SK-N-SH (cell line): ENCODE measurements at places on chromosomes 11 and 22. TPM values are rescaled to one million over a fixed set of nuclear protein-coding genes. Genes with fewer than 3 reads are reported as not detected.

DNA sequence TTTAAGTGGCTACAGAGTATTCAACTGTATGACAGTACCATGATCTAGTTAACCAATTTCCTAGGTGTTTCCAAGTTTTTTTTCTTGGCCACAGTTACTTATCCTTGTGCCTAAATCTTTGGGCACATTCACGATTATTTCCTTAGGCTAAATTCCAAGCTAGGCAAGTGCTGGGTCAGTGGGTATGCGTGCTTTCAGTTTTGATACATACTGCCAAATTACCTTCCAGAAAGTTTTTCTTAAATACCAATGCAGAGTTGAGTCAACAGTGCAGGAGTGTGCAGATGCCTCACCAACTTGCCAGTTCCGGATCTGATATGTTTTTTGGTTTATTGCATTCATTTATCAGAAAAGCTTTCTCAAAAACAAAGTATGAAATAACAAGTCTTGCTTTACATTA lies 67.9 kb upstream of the OR4B1 start:
- DNase-seq: no peak

DNA sequence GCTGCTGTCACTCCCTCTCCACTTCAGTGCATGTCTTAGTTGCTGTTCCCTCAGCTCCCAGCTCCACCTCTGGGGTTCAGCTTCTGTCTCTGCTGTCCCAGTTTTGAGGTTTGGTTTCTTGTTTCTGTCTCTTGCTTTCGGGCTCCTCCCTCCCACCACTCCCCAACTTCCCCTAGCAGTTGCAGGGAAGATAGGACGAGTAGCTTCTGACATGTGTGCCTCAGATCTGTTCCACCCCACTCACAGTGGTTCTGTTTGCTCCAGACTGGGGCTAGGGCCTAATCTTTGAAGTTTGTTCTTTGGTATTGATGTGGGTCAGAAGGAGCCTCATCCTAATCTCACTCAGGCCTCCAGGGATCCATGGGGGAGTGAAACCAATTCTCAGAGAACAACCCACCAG lies 2.6 kb upstream of the RRM1 start:
- DNase-seq: no peak

DNA sequence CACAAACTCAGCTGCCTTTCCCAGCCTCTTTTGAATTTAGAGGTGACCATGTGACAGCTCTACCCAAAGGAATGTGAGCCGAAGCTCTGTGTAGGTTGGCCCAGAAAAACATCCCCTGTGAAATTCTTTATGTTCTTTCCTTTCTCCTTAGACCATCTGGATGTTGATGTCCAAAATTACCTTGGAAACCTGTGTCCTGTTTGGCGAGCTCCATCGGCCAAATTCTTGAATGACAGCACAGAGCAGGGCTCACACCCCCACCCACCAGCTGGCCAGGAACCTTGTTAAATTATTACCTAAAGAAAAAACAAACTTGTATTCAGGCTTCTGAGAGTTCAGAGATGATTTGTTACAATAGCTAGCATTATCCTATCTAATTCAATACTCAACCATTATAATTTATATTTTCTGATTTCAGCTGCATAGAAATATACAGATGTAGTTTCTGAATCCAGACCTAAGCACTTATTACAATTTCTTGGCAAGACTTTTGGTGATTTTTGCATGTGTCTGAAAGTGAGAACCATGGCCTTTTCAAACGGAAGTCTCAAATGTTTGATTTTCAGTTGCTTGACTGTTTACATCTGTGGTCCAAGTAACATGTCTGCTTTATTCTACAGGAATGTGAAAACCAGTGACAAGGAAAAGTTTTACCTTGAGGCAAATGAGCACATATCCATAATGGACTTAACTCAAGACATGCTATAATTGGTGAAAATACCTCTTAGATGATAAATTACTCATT lies 554.2 kb downstream of the NTM start:
- no peak for DNase-seq

- no peak for DNase-seq
These were observed 288.3 kb downstream of the CADM1 start for GRCh38 chr11:115215694-115216617.

DNA sequence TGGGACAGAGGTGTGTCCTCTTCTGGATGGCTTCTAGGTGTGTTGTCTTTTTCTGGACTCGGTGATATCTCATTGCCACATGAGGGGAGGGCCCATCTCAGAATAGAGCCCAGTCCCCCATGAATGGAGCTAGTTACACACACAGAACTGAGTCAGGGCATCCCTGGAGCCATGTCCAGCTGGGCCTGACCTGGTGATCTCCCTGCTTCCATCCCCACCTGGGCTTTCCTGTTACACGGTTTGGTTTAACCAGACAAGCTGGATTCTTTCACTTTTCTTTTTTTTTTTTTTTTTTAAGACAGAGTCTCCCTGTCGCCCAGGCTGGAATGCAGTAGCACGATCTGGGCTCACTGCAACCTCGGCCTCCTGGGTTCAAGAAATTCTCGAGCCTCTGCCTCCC lies 6.1 kb upstream of the A4GALT start:
- no peak for DNase-seq

- no peak for DNase-seq
These were observed 45.3 kb downstream of the CADM1 start for GRCh38 chr11:115458877-115459276.

GRCh38 chr11:9639099-9639498 lies 24.8 kb upstream of the SWAP70 start:
- DNase-seq: no peak

GRCh38 chr11:87299041-87299481 lies 261.3 kb downstream of the TMEM135 start:
- DNase-seq: no peak

DNA sequence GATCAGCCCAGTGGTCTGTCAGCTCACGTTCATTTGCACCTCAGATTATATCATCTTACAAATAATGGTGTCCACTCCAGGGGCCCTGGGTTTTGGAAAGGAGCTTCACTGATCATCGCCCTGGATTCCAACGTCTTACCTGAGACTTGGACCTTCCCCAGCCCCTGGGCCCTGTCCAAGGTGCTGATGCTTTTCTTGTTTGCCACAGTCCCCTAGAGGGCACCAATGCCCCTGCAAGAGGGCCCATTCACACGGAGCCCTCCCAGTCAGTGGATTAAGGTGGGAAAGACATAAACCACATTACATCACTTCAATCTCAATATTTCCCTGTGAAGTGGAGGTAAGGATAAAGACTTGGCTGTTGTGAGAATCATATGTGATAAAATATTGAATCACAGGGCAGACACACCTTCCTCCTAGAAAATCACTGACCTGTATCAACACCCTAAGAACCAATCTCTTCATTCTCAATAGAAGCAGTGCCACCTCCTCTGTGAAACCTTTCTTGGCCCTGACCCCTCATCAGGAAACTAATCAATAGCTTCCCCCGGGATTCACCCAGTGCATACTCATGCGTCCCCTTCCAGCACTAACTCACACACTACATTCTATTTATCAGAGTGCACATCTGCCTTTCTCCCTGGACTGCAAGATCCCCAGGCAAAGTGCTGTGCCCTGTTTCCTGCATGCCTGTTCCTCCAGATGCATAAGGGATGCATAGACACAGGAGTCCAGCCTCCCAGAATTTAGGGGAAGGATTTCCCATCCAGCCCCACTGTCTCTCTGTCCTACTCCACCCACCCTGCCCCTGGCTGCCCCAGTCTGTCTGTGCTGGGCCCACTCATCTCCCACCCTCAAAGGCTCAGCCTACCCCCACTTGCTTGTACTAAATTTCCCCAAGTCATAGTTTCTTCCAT lies 167.0 kb downstream of the BUD13 start:
- peak; percentile 51 for DNase-seq

DNA sequence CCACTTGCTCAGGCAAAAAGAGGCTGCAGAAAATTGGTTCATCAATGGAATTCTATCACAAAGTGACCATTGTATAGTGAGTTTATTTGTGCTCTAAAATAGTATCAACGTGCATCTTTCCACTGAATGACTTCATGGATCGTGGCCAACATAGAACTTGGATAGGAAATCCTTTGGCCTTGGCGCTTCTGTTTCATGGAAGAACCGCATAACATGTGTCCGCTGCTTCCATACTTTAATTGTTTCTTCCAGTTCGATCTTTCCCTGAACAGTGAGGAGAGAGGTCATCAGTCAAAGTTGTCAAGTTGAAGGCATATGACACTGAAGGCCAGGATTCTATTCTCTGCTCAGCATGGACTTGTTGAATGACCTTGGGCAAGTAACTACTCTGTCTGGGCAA lies 4.5 kb downstream of the NDUFA6 start:
- DNase-seq: no peak

- DNase-seq: no peak
These were observed 122.6 kb downstream of the CCDC81 start for GRCh38 chr11:86497310-86497709.

DNA sequence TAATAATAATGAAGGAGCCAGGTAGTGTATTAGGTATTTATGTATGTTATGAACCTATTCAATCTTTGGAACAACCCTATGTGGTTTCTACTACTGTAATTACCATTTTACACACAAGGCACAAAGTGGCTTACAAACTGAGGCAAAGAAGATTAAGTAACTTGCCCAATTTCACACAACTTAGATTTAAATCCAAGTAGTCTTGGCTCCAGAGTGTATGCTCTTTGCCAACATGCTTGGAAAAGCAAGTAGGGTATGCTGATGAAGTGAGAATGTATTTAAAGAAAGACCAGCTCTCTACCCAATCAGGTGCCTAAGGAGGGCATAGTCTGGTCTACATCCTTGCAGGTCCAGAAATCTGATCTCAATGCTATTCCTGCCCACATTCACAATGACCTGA lies 463.2 kb downstream of the METTL15 start:
- no peak for DNase-seq

DNA sequence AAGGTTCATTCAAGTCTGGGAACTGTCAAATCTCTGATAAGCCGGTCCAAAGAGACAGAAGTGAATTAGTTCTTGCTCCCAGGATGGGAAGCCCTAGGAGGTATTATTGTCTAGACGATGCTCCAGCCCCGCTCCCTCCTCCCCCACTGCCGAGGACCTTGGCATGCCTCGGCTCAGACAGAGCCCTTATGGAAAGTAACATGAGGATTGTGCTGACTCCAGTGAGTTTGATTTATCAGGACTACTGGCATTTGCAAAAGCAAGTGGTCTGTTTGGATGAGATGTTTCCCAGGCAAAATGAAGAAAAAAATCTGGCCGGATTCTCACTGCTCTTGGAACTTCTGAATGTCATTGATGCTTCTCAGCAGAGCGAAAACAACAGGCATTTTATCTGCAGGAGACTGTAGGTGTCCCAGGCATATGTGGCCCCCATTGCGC lies 341.0 kb downstream of the ETS1 start:
- peak; percentile 64 for DNase-seq

DNA sequence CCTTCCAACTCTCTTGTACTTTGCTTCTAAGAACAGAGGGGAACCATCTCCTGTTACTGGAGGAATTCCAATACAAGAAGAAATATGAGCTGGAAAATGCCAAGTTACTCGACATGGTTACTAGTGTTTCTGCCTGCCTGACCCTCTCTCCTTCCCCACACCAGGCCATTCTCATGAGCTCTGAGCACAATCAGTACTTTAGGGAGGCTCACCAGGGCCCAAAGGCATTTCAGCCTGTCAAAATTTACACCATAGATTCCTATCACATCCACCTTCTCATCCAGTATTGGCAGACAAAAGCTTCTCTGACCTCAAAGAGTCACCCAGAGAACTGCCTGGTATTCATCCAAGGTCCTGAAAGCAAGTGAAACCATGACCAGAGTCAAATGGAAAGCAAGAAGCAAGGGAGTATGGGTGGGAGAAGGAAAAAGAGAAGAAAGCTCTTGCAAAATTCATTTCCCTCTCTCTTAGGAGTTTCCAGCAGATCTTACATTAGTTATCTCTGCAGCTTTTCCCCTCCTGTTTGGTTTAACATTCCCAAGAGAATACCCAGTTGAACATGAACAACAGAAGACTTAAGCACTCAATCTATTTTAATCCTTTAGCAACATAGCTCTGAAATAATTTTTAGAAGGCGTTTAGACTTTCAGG lies 58.7 kb upstream of the NCAM1 start:
- DNase-seq: no peak

DNA sequence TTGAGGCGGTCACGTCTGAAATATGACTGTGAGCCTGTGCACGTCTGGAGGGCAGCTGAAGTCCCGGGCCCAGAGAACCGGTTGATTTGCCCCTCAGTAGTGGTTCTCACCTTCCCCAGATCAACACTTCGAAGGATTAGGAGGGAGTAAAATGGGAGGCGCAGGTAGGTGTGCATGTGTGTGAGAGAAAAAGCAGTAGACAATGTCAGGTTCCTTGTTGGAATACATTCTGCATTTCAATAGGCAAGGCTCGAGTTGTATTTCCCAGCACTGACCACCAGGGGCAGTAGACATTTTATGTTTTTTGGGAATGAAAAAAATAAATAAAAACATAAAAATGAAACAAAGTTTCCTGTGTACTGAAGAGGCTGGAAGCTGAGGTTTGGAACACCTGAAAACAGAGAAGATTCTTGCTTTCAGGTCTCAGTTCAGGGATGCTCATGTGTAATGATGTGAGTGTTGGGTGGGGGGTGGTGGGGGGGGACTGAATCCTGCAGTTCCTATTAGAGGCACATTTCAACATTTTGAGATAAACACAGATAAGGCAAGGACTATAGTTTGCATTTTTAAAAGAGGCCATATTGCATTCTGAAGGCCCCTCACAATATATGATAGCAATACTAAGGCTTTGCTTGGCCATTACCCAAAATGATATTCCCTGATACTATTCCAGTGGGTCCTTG lies 333.9 kb downstream of the CADM1 start:
- DNase-seq: peak; percentile 47

- no peak for DNase-seq
These were observed 17.6 kb downstream of the RNF185 start for GRCh38 chr22:31177420-31178162.

- DNase-seq: no peak
These were observed 44.8 kb upstream of the ISX start for GRCh38 chr22:35021161-35021560.

DNA sequence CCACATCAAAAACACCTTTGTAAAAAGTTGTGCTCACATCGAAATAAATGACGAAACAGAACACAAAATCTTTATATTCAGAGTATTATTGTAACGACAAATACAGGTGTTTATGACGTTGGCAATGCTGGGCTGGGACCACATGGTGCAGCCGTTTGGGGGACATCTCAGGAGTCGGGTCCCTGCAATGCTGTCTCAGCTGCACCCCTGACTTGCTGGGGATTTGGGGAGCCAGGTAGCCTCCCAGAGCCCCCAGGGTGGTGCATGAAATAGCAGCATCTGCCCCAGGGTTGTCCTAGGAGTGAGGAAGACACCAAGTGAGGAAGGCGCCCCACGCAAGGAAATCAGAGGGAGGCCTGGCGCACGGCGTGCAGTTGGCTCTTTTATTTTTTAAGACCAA lies 1526.8 kb downstream of the BRD1 start:
- peak; percentile 26 for DNase-seq

Gene BIRC2
- polyA plus RNA-seq: 20.1 and 32.3 TPM in 2 replicates

Gene GUCY1A2
- polyA plus RNA-seq: 0.26 and 0.44 TPM in 2 replicates

Gene KCNA4
- polyA plus RNA-seq: not detected in 2 replicates

Gene SAA4
- not detected in 2 replicates for polyA plus RNA-seq

Gene TRIM6
- polyA plus RNA-seq: 0.46 and 0.94 TPM in 2 replicates
